ENCODE measurements at places on chromosomes 13 and 19. TPM values are rescaled to one million over a fixed set of nuclear protein-coding genes. Genes with fewer than 3 reads are reported as not detected.

Gene BST2
- total RNA-seq, result 125 TPM

Gene NCR1
- total RNA-seq, result not detected

Gene FBXO27
- total RNA-seq, result 17.7 TPM

Gene PGLYRP2
- total RNA-seq, result not detected

DNA sequence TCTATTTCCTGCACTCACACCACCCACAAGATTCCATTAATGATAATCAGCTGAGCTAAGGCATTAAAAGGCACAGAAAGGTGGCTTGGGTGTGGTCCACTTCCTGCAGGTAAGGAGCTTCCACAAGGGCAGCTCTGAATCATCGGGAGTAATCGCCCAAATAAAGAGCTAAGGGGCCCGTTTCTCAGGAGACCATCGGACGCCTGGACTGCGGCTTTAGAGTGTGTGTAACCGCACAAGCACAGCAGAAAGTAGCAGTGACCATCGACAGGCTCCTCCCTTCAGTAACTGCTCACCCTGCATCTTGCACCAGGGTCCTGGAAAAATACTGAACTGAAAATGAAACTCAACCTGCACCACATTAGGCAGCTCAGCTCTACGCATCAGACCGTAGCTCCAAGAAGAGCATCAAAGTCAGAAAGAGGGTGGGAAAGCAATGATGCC lies 6.0 kb downstream of the STK24 start:
- H3K27ac ChIP-seq, result peak overlapping the region; percentile 57
- no peaks in the 10 kb centered on the region for H3K4me1 ChIP-seq
- DNase-seq, result no peak
- no peak overlapping the region for H3K4me3 ChIP-seq

GRCh38 chr13:46748300-46748699 lies 48.7 kb downstream of the ESD start:
- H3K27me3 ChIP-seq, result no peaks in the 10 kb centered on the region
- no peak overlapping the region for H3K4me3 ChIP-seq
- no peaks in the 10 kb centered on the region for H3K4me1 ChIP-seq
- peaks cover 21% of the 10 kb centered on the region for H3K36me3 ChIP-seq
- no peak for DNase-seq

DNA sequence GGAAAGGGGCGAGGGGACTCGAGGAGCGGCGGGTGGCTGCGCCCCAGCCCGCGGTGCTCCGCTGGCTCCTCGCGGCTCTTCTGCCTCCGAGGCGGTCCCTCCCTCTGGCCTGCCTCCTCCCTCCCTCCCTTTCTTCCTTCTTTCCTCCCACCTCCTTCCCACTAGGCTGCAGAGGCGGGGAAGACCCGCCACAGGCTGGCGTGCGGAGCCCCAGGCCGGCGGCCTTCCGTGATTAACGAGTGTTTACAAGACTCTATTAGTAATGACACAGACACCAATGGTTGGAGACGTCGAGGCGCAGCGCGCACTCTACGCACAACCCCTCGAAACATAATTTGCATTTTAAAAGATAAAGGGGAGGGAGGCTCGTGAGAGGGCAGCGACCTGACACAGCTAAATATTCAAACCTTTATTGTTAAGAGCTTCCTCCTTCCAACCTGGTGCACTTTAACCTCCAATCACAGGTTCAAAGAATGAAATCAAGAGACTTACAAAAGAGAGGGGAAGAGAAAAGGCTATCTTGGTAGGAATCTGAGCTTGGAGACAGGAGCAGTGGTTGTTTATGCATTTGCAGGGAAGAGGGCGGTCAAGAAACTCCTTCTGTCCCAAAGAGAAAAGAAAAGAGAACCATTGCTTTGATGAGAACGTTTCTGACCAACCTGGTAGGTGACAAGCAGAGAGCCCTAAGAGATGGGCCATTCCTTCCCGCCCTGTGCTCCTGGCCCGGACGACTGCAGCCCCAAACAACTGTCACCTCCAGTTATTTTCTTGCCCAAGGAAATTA lies at the start of gene CDX2:
Gene CDX2 (minus strand): TSS at position 234 of the 784 bp plus-strand sequence. CDS start 309 bp downstream, outside the sequence.
- H3K27ac ChIP-seq, result peak within 1 kb of the TSS; percentile 47
- H3K4me3 ChIP-seq, result peak within 1 kb of the TSS; percentile 15
- DNase-seq, result no peak
- peaks cover 99% of the 10 kb centered on the region for H3K27me3 ChIP-seq

DNA sequence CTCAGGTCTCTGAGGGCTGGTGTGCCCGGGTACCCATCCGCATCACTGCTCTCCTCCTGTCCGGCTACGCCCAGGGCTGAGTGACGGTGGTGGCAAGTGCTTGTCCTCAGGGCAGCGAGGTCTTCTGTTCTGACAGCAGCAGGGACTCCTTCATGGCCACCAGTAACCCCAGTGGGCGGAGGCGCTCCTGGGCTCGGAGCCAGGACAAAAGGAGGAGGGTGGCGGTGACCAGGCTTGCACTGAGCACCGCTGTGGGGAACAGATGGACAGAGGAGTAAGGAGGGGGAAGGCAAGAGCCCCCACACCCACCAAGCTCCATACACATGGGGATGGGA lies 5.8 kb downstream of the CD320 start:
- no peaks in the 10 kb centered on the region for H3K36me3 ChIP-seq
- H3K4me1 ChIP-seq, result peaks cover 4% of the 10 kb centered on the region
- H3K27me3 ChIP-seq, result no peaks in the 10 kb centered on the region
- no peak overlapping the region for H3K4me3 ChIP-seq
- no peak overlapping the region for H3K27ac ChIP-seq

GRCh38 chr13:74450964-74451363 lies 316.8 kb upstream of the KLF12 start:
- no peaks in the 10 kb centered on the region for H3K27me3 ChIP-seq
- no peaks in the 10 kb centered on the region for H3K36me3 ChIP-seq
- no peak for DNase-seq

Data from sigmoid colon (tissue), 7 donors.